Left cardiac atrium (tissue), 4 donors: ENCODE measurements at places on chromosomes 7 and 10. TPM values are rescaled to one million over a fixed set of nuclear protein-coding genes. Genes with fewer than 3 reads are reported as not detected.

Gene CD36
- total RNA-seq = 760 TPM

DNA sequence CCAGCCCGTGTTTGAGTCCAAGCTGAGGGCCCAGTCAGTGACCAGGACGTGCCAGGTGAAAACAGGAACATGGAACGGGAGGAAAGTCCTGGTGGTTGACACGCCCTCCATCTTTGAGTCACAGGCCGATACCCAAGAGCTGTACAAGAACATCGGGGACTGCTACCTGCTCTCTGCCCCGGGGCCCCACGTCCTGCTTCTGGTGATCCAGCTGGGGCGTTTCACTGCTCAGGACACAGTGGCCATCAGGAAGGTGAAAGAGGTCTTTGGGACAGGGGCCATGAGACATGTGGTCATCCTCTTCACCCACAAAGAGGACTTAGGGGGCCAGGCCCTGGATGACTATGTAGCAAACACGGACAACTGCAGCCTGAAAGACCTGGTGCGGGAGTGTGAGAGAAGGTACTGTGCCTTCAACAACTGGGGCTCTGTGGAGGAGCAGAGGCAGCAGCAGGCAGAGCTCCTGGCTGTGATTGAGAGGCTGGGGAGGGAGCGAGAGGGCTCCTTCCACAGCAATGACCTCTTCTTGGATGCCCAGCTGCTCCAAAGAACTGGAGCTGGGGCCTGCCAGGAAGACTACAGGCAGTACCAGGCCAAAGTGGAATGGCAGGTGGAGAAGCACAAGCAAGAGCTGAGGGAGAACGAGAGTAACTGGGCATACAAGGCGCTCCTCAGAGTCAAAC lies 5.2 kb downstream of the GIMAP5 start:
- no peak for DNase-seq

DNA sequence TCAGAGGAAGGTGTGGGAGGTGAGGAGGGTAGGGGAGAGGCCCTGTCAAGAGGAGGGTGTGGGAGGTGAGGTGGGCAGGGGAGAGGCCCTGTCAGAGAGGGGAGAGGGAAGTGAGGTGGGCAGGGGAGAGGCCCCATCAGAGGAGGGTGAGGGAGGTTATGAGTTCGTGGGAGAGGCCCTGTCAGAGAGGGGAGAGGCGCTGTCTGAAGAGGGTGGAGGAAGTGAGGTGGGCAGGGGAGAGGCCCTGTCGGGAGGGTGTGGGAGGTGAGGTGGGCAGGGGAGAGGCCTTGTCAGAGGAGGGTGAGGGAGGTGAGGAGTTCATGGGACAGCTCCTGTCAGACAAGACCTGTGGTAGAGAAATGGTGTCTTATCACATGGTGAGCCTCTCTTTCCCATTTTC lies 74.4 kb downstream of the INPP5A start:
- no peak for DNase-seq

GRCh38 chr7:131385039-131385605 lies 57.4 kb downstream of the MKLN1 start:
- DNase-seq = no peak

Gene SNCG
- total RNA-seq = 51.0 TPM

DNA sequence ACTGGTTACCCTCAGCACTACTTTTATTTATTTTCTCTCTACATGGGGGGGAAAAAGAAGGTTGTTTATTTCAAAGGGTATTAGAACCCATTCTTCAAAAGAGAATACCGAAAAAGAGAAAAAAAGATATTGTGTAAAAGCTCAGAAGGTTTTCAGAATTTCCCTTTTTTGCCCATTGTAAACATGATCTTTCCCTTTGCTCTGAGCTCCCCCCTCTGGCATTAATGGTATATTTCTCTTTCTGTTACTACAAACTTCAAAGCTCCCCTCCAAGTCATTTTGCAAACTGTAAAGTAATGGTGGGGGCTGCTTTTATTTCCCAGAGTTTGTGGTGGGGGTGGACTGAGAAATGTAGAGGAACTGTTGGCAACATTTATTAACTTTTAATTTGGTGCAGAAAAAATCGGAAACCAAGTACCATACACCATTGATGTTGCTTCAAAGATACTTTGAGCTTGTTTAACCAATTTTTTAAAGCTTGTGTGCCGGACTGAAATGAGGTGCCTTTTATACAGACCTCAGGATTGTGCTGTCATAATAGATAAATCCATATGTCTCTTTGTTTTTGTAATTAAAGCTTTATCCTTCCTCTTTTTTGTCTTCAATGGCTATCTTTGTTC lies 181.5 kb downstream of the EXOC4 start:
- DNase-seq = no peak

GRCh38 chr7:131231381-131232220 lies 96.1 kb upstream of the MKLN1 start:
- peak; percentile 33 for DNase-seq

DNA sequence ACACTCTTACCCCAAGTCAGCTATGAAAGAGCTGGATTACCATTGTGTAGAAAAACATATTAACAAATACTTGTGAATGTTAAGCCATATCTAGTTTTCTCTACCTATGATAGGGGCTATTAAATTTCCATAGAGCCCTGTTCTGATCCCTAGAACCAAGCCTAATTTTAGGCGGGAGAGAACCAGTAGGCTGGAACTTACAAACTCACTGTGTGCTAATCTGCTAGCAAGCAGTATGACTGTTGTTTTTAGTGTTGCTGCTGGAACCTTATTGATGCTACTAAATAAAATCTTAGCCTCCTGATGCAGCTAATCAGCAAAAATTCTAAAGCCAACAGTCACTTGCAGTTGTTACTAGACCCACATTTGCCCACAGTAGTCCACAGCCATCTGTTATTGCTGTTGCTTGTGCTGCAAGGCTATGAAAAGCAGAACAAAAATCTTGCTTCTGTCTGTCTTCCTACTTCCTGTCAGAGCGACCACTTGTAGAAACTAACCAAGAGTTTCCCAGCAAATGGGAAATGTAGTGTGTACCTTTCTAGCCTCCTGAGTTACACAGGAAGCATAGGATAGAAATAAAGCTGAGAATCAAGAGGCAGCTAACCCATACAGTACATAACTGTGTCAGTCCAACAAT lies 368.4 kb downstream of the ARL4A start:
- no peak for DNase-seq

DNA sequence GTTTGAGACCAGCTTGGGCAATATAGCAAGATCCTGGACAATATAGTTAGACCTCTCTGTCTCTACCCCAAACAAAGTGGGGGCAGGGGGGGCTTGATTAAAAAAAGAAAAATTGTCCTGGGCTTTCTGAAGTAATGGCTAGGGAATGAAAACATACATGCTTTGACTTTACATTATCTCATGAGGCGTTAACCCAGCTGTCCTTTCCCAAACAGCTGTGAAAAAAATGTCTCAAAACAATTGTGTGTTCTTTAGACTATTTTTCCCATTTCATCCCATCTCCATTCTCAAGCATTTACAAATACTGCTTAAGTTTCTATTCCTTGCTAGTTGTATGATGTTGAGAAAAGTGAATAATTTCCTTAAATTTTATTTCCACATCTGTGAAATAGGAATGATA lies 27.0 kb upstream of the CDK13 start:
- DNase-seq = no peak

GRCh38 chr10:44397476-44398225 lies 12.8 kb upstream of the CXCL12 start:
- no peak for DNase-seq

Gene CNTNAP2
- 0.29 TPM for total RNA-seq

GRCh38 chr7:134593530-134594392 lies 44.9 kb downstream of the AKR1B15 start:
- DNase-seq = peak; percentile 82

GRCh38 chr7:77409739-77410547 lies 6.2 kb downstream of the GSAP start:
- DNase-seq = no peak

GRCh38 chr10:109317746-109318366 lies 605.5 kb downstream of the XPNPEP1 start:
- no peak for DNase-seq

- DNase-seq = no peak
Measured at GRCh38 chr10:85609509-85609908, 757.1 kb downstream of the GRID1 start.

Gene WDR86
- total RNA-seq = 0.71 TPM

DNA sequence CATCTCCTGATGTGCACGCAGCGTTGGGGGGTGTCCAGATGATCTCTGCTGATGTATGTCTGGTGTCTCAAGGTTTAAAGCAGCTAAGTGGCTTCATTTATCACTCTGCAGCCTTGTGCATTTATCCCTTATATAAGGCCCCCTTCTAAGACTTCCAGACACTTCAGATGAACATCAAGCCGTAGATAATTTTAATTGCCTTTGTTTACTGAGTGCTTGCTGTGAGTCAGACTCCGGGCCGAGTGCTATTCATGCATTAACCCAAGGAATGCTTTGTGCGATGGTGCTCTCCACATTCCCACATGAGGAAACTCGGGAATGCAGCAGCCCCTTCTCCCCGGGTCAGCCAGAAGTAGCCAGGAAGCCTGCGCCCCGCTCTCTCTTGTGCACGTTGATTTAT lies 328.6 kb upstream of the COBL start:
- DNase-seq = no peak

Gene FOXI2
- total RNA-seq = 0.29 TPM

- no peak for DNase-seq
Measured at GRCh38 chr7:94975336-94975735, 67.9 kb downstream of the PPP1R9A start.

Gene NCAPG2
- 6.4 TPM for total RNA-seq

Gene LSM5
- 36.4 TPM for total RNA-seq

DNA sequence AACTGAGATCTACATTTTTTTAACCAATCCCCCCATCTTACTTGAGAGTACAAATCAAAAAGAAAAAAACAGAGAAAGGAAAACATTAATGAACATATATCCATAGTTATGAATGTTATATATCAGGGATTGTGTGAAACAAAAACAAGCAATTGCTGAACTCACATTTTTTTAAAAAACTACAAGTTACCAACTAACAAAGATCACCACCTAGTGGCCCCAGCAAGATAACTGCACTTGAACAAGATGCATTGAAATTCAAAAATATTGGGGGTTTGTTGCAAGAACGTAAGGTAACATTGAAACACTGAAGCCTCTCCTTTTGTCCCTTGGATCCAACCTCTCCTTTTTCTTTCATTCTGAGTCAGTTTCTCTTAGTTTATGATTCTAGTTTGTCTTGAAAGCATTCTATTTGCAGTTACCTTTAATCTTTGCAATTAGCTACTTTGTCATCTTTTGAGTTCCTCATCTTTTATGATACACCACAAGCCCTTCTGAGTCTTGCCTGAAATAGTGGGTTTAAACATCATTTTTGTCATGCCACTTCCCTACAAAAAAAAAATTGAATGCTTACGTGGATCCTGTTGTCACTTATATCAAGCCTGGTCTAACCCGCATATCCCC lies 87.3 kb upstream of the TES start:
- no peak for DNase-seq

DNA sequence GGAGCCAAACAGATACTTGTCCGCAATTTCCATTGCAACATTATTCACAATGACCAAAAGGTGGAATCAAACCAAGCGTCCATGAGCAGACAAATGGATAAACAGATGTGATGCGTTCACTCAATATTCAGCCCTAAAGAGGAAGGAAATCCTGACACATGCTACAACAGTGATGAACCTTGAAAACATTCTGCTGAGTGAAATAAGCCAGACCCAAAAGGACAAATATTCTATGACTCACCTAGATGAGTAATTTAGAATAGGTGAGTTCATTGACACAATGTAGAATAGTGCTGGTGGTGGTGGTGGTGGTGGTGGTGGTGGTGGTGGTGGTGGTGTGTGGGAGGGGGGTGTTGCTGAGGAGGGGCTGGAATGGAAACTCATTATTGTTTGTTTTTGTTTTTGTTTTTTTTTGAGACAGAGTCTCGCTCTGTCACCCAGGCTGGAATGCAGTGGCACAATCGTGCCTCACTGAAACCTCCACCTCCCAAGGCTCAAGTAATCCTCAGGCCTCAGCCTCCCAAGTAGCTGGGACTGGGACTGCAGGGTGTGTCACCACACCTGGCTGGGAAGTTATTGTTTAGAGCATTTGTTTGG lies 28.6 kb downstream of the SMKR1 start:
- no peak for DNase-seq

DNA sequence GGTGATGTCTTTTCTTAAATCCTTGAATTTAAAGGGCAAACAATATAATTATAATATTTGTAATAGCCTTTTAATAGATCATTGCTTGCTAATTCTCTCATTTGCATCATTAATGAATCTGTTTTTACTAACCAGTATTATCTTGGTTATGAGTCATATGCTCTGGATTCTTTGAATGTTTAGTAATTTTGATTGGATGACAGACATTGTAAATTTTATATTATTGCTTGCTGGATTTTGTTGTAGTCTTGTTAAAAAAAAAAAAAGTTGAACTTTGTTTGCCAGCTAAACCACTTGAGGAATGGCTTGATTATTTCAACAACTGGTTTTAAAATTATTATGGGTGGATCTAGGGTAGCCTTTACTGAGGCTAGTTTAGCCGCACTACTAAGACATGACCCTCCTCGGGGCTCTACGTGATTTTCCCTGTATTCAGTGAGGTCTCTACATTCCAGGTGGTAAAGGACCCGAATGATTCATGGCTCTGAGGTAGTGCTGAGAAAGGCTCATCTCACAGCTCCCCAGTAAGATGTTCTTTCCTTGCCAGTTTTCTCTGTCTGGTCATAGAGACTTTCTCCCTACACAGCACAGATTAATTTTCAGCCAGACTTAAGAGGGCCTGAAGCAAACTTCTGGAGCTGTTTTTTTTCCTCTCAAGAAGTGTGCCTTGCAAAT lies 8.5 kb downstream of the C10orf90 start:
- DNase-seq = no peak

Gene OR6B1
- not detected for total RNA-seq

GRCh38 chr7:34451183-34451582 lies 206.8 kb upstream of the NPSR1 start:
- no peak for DNase-seq

DNA sequence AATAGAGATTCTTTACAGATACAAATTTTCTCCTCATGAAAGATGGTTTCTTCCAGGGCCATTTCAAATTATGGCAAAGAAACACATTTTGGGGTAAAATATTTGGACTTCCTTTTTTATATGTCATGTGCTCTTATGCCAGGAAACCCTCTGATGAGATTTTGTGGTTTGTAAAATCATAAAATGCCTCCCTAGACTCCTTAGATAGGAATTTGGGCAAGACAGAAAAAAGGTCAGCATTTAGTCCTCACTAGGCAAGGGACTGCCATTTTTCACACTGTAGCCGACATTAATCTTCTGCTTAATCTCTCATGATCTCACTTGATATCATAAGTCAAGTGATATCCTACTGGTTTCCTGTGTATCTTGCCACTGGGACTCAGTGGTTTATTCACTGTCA lies 286.4 kb downstream of the ARHGAP12 start:
- DNase-seq = no peak
